ENCODE measurements at places on chromosomes 2 and 18.

DNA sequence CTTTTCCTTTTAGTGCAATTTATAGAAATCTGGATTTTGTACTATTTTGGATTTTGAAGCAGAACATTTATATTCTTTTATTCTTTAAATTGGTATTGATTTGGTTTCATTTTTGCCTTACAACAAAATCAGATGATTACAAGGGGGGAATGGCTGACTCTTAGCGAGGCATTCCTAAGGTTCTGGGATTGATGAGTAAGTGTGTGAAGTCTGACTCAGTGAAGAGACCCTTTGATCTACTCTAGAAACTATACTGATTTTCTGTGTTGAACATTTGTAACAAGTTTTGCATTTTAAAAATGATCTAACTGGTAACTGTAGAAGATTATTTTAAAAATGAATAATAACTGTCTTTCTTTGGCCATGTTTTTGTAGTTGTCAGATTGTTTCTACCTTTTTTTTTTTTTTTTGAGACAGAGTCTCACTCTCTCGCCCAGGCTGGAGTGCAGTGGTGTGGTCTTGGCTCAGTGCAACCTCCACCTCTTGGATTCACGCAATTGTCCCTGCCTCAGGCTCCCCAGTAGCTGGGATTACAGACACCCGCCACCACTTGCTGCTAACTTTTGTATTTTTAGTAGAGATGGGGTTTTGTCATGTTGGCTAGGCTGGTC lies 48.7 kb downstream of the TTC39C start:
- no peak overlapping the region for H3K27ac ChIP-seq
- DNase-seq, result no peak
- no peaks in the 10 kb centered on the region for H3K27me3 ChIP-seq
- no peaks in the 10 kb centered on the region for H3K36me3 ChIP-seq
- H3K4me3 ChIP-seq, result no peak overlapping the region

GRCh38 chr2:120720231-120720630 lies 15.4 kb upstream of the GLI2 start:
- no peak overlapping the region for H3K27ac ChIP-seq
- DNase-seq, result no peak
- no peak overlapping the region for H3K4me3 ChIP-seq
- H3K27me3 ChIP-seq, result no peaks in the 10 kb centered on the region

- H3K27me3 ChIP-seq, result no peaks in the 10 kb centered on the region
- no peak overlapping the region for H3K27ac ChIP-seq
- H3K36me3 ChIP-seq, result no peaks in the 10 kb centered on the region
- H3K4me1 ChIP-seq, result no peaks in the 10 kb centered on the region
- DNase-seq, result no peak
- H3K4me3 ChIP-seq, result no peak overlapping the region
Observed at GRCh38 chr2:218146056-218146455, 20.2 kb downstream of the CXCR2 start.

DNA sequence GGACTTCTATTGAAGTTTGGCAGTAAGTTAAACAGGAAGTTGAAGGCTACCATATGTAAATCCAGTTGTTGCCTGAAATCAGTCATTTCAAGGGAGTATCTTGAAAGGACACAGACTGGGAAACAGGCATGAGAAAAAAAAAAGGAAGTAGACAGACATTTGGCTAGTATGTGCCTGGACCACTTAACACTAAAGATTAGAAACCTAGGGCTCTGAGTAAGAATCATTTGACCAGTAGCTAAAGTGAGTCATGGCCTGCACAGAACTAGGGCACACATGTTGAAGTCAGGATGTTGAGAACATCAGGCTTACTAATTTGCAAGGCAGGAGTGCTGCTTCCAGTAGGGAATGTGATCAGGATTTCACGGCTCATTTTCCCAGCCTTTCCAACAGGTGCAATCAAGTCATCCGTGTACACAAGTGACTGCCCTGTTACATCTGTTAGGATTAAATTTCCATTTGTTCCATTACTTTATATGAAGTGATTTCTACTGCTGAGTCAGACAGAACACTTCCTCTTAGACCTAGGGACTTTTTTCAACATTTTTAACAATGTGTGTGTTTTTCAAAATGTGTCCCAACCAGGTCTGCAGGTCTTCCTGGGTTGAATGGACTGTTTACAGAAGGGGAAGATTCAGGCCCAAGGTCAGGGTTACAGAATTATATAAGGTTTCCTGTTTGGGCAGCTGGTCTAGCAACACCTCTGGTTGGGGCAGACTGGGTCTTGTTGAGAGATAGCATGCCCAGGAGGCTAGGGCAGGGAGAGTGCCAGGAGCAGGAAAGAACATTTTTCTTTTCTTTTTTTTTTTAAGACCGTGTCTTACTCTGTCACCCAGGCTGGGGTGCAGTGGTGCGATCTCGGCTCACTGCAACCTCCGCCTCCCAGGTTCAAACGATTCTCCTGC lies 145.6 kb downstream of the TGIF1 start:
- H3K4me3 ChIP-seq, result peak overlapping the region; percentile 74
- H3K36me3 ChIP-seq, result no peaks in the 10 kb centered on the region
- H3K27me3 ChIP-seq, result no peaks in the 10 kb centered on the region
- H3K27ac ChIP-seq, result peak overlapping the region; percentile 95
- peak; percentile 11 for DNase-seq

GRCh38 chr2:128347701-128348539 lies 29.3 kb upstream of the HS6ST1 start:
- H3K4me3 ChIP-seq, result no peak overlapping the region
- no peaks in the 10 kb centered on the region for H3K36me3 ChIP-seq
- H3K4me1 ChIP-seq, result no peaks in the 10 kb centered on the region
- H3K27me3 ChIP-seq, result no peaks in the 10 kb centered on the region
- DNase-seq, result no peak

GRCh38 chr2:132929786-132930185 lies 259.8 kb upstream of the LYPD1 start:
- H3K4me3 ChIP-seq, result no peak overlapping the region
- no peak overlapping the region for H3K27ac ChIP-seq
- no peaks in the 10 kb centered on the region for H3K27me3 ChIP-seq

- DNase-seq, result no peak
- no peaks in the 10 kb centered on the region for H3K27me3 ChIP-seq
- H3K36me3 ChIP-seq, result no peaks in the 10 kb centered on the region
- no peaks in the 10 kb centered on the region for H3K4me1 ChIP-seq
- no peak overlapping the region for H3K4me3 ChIP-seq
Observed at GRCh38 chr18:6409933-6410332, 4.8 kb downstream of the L3MBTL4 start.

- H3K4me3 ChIP-seq, result no peak overlapping the region
- H3K27me3 ChIP-seq, result no peaks in the 10 kb centered on the region
- no peak for DNase-seq
- no peak overlapping the region for H3K27ac ChIP-seq
- H3K4me1 ChIP-seq, result no peaks in the 10 kb centered on the region
Observed at GRCh38 chr2:137221797-137222492, 456.6 kb downstream of the THSD7B start.

GRCh38 chr2:51027968-51028367 lies 4.0 kb downstream of the NRXN1 start:
- H3K36me3 ChIP-seq, result no peaks in the 10 kb centered on the region
- H3K4me3 ChIP-seq, result no peak overlapping the region
- H3K27ac ChIP-seq, result no peak overlapping the region
- H3K27me3 ChIP-seq, result no peaks in the 10 kb centered on the region
- no peak for DNase-seq

- DNase-seq, result no peak
- no peaks in the 10 kb centered on the region for H3K4me1 ChIP-seq
- no peaks in the 10 kb centered on the region for H3K36me3 ChIP-seq
- no peaks in the 10 kb centered on the region for H3K27me3 ChIP-seq
Observed at GRCh38 chr2:129253461-129253812, 726.0 kb upstream of the RAB6C start.

- H3K27ac ChIP-seq, result no peak overlapping the region
- H3K4me3 ChIP-seq, result no peak overlapping the region
Observed at GRCh38 chr2:175111200-175111657, 56.8 kb downstream of the ATF2 start.

GRCh38 chr2:195312662-195313061 lies 344.4 kb upstream of the SLC39A10 start:
- H3K27ac ChIP-seq, result no peak overlapping the region
- no peak for DNase-seq
- no peaks in the 10 kb centered on the region for H3K27me3 ChIP-seq
- H3K36me3 ChIP-seq, result no peaks in the 10 kb centered on the region
- no peak overlapping the region for H3K4me3 ChIP-seq

GRCh38 chr18:45722899-45723298 lies 1.1 kb upstream of the SLC14A1 start:
- peaks cover 3% of the 10 kb centered on the region for H3K4me1 ChIP-seq
- DNase-seq, result peak; percentile 32
- no peak overlapping the region for H3K27ac ChIP-seq
- H3K36me3 ChIP-seq, result no peaks in the 10 kb centered on the region
- H3K4me3 ChIP-seq, result no peak overlapping the region

DNA sequence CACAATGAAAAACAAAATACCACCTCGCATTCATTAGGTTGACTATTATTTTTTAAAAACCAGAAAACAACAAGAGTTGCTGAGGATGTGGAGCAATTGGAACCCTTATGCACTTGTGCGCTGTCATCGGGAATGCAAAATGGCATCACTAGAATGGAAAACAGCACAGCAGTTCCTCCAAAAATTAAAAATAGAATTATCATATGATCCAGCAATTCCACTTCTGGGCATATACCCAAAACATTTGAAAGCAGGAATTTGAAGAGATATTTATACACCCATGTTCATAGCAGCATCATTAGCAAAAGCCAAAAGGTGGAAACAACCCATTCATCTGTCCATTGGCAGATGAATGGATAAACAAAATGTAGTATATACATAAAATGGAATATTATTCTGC lies 11.9 kb upstream of the NMUR1 start:
- no peaks in the 10 kb centered on the region for H3K36me3 ChIP-seq
- H3K27ac ChIP-seq, result no peak overlapping the region
- peaks cover 18% of the 10 kb centered on the region for H3K4me1 ChIP-seq
- H3K4me3 ChIP-seq, result no peak overlapping the region

- H3K4me3 ChIP-seq, result no peak overlapping the region
- H3K27me3 ChIP-seq, result no peaks in the 10 kb centered on the region
- no peaks in the 10 kb centered on the region for H3K36me3 ChIP-seq
Observed at GRCh38 chr2:3046170-3046865, 331.3 kb downstream of the EIPR1 start.

DNA sequence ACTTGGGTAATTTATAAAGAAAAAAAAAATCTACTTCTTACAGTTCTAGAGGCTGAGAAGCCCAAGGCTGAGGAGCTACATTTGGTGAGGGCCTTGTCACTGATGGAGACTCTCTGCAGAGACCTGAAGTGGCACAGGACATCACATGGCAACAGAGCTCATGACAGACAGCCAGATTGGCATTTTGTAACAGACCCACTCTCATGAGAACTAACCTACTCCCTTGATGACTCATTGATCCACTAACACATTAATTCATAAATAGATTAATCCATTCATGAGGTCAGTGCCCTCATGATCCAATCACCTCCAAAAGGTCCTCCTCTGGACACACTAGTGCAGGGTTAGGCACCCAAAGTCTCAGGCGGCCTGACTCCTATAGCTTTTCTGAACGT lies 318.4 kb downstream of the GULP1 start:
- H3K36me3 ChIP-seq, result no peaks in the 10 kb centered on the region
- no peak for DNase-seq
- no peaks in the 10 kb centered on the region for H3K4me1 ChIP-seq
- no peaks in the 10 kb centered on the region for H3K27me3 ChIP-seq

DNA sequence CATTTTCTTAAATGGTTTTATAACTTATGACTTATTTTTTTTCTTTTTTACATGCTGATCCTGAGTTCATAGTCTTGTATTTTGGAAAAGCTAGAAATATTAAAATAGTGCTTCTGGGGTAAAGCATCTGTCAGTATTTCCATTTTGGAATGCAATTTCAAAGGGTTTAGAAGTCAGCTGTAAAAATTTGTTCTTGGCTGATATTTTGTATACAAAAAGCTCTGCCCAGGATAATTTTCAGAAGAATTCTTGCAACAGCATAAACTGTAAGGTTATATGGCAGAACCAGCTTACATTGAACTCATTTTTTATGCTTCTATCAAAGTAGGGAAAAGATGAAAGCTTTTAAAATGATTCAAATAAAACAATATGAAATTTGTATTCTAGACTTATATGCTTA lies 97.4 kb downstream of the DIS3L2 start:
- no peak overlapping the region for H3K4me3 ChIP-seq
- H3K4me1 ChIP-seq, result no peaks in the 10 kb centered on the region
- H3K27ac ChIP-seq, result no peak overlapping the region

- H3K27me3 ChIP-seq, result no peaks in the 10 kb centered on the region
- no peak overlapping the region for H3K27ac ChIP-seq
- H3K36me3 ChIP-seq, result no peaks in the 10 kb centered on the region
- DNase-seq, result no peak
Observed at GRCh38 chr18:12059334-12060181, 34.1 kb upstream of the ANKRD62 start.

- no peaks in the 10 kb centered on the region for H3K36me3 ChIP-seq
- no peak for DNase-seq
- no peaks in the 10 kb centered on the region for H3K27me3 ChIP-seq
- H3K4me3 ChIP-seq, result no peak overlapping the region
- no peak overlapping the region for H3K27ac ChIP-seq
Observed at GRCh38 chr2:236627193-236627592, 57.6 kb downstream of the ACKR3 start.

DNA sequence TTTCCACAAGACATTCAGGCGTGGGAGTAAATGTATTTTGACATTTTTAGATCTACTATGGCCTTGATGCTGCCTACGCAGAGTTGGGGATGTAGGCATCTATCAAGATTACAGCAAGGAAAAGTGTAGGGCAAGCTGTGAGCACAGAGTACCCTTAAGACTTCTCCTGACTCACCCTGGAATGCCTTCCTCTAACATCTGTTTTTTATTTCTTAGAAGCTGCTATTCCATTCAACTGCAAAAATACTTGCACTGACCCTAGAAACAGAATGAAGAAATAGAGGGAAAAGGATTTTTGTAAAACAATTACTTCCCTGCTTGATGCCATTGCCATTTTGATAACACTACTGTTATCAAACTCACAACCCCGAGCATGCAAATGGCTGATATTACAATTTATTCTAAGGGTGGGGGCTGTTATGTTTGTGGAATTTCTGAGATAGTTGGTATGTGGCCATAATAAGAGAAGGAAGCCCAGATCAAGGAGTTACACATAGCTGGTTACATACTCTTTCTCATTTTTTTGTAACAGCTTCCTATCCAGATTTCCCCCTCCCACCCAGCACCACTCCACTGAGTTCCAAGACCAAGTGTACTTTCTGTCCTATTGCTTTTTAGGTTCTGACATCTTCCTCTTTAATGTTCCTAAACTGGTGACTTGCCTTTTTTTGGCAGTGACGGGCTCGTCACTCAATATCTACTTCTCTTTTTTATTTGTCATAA lies 6.0 kb upstream of the ROCK1 start:
- H3K36me3 ChIP-seq, result no peaks in the 10 kb centered on the region
- no peak overlapping the region for H3K27ac ChIP-seq
- H3K27me3 ChIP-seq, result no peaks in the 10 kb centered on the region

DNA sequence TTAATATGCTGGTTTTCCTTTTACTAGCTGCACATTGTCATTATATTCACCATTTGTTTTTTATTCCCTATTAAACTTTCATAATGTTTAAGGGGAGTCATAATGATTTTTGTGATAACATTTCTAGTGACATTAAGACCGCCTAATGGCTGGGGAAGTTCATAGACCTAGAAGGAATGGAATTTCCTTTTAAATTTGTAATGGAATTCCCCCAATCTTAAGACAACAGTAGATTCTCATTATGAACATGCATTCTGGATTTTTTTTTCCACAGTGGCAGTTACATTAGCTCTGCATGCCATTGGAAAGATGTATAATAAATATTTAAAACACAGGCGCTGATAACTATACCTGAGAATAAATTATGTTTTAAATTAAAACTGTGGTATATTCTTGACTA lies 8.4 kb downstream of the YPEL5 start:
- peaks cover 40% of the 10 kb centered on the region for H3K36me3 ChIP-seq
- H3K4me1 ChIP-seq, result peaks cover 23% of the 10 kb centered on the region
- no peak for DNase-seq
- no peaks in the 10 kb centered on the region for H3K27me3 ChIP-seq
- no peak overlapping the region for H3K27ac ChIP-seq

Measured in CD8-positive, alpha-beta memory T cell (primary cell).